ENCODE measurements at places on chromosomes 12 and 14.

DNA sequence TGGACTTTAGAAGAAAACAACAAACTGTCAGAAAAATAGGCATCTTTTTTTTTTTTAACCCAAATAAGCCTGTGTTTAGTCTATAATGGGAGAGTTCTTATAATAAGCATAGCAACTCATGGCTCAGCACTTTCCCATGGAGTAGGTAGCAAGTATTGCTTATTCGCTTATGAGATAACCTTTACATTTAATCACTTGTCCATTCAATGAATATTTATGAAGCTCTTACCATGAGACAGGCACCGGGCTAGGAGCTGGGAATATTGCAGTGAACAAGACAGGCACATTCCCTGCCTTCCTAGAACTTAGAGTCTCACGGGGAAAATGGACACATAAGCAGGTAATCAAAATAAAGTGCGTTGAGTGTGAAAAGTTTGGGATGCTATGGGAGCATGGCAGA lies 10.0 kb upstream of the DCP1B start:
- no peak for DNase-seq

GRCh38 chr12:70154087-70154638 lies 89.1 kb upstream of the CNOT2 start:
- no peak for DNase-seq

DNA sequence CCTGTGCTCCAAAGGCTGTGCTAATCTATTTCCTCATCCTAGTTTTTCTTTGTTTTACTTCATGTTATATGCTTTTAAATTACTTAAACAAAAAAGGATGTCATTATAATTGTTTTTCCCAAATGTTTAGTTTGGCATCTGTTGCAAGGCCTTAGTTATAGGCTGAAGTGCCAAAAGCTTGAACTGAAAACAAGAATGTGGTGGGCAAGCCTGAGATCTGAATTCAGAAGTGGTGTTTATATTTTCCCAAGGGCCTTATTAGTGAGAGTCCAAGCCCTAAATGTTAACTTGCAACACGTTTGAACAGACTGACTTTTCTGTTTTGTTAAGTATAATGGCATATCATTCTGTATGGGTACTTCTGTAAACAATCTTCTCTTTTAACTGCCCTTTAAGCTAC lies 326.8 kb downstream of the CCDC91 start:
- DNase-seq = no peak

- DNase-seq = no peak
These were observed 91.3 kb downstream of the NINJ2 start for GRCh38 chr12:571795-572531.

DNA sequence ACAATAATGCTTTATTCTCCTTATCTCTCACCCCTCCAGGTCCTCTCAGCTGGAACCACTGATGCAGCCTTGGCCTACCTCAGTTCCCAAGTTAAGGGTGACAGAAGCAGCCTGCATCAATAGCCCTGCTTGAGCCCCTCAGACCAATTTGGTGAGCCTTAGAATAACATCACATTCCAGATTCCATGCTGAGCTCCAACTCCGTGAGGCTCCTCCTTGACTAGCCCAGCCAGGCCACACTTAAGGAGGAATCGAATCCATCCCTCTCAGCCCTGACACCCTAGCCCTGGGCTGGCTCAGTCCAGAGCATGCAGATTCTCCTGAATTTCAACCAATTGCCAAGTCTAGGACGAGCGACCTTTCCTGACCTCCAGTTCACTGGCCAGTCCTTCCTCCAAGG lies 91.1 kb downstream of the ARMH4 start:
- no peak for DNase-seq

DNA sequence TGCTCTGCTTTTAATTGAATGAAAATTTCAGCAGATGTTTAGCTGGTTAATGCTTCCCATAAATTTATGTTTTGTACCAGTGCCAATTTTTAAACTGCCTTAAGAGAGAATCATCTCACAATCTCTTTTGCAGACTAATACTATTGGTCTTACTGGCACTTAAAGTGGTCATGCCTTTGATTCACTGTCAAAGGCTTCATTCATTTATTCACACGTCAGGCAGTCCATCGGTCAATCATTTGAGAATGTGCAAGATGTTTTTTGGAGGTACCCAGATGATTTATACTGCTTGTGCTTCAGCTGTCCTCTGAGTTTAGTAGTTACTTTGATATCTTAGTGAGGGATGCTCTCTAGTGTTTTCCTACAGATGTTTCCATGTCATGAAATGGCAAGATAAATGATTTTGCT lies 83.4 kb downstream of the NAV3 start:
- DNase-seq = no peak

DNA sequence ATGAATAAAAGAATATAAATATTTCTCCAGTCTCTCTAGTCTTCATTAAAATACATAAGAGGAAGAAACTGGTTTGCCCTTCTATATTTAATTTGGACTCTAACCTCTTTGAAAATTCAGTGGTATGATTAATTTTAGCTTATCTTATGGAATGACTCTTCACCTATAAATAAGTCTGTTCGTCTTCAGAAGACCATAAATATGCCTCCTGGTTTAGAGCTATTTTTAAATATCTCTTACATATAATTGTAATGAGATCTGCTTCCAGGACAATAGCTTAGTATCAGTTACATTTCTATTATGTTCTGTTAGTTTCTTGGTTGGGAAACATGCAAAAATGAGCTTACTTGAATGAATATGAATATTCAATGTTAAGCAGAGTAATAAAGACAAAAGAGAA lies 257.5 kb upstream of the HMGA2 start:
- DNase-seq = no peak

DNA sequence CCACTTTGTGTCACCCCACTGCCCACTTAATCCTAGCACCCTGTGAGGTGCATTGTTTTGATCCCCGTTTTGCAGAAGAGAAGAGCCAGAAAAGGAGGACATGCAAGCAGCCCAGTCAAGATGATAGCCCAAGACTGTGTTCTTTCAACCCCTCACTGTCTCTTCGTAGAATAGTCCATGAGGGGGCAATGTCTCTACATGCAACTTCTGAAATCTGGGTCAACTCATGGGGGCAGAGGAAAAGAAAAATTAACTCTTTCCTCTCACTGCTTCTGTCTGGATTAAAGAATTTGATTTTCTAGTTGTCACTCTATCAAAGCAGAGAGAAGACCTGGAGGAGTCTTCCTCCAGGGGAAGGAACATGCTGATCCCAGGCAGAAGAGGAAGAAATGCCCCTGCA lies 229.6 kb upstream of the NOS1 start:
- no peak for DNase-seq

DNA sequence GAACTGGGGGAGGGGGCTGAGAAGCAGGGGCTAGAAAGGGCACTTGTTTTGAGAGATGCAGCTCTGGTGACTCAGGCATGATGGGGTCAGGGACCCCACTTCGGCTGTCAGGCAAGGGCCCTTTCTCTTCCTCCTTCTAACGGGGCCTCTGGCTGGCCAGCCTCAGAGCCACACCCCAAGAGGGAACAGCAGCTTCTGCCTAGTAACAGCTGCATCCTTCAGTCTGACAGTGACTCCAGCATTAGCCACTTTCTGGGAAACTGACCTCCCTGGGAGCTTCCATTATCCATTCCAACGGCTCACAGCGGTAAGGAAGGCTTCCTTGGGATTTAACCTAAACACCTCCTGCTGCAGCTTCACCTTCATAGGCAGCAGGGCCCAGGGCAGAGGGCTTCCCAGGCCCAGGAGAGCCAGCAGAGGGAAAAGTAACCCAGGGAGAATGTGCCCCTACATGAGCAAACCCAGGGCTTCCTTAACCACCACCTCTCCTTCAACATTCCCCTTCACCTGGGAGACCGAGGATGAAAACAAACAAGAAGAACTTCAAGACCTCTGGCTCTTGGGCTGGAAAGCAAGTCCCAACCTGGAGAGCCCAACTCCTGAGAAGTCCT lies 2.7 kb downstream of the NCKAP5L start:
- DNase-seq = peak; percentile 40

GRCh38 chr12:51018956-51019355 lies 7.2 kb downstream of the SLC11A2 start:
- no peak for DNase-seq

DNA sequence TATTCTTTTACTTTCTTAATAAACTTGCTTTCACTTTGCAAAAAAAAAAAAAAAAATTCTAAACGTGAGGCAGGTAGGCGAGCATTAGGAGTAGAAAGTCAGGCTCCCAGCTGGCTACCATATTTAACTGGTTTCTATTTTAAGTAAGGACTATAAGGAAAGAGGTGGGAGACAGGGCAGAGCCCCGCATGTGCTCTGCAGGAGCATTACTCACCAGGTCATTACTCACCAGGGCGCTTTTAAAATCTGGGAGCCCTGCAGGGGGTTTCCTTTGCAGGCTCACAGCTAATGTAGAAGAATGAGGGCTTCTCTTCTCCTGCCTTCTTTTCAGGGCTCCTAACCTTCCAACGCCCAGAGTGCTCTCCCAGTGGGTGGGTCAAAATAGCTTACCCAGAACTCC lies 14.0 kb upstream of the DPF3 start:
- DNase-seq = no peak

DNA sequence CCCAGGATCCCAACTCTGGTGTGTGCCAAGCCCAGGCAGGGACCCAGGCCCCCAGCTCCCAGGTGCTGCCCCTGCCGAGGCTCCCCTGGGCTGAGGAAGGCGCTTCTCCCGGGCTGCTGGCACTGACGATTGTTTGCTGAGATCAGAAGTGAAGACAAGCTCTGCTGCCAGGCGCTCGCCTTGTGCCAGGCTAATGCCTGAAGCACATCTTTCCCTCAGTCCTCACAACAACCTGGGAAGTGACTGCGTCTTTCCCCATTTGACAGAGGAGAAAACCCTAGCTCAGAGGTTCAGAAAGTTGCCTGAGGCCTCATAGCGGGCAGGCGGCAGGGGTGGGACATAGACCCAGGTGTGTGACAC lies 36.8 kb downstream of the ANKRD9 start:
- no peak for DNase-seq

DNA sequence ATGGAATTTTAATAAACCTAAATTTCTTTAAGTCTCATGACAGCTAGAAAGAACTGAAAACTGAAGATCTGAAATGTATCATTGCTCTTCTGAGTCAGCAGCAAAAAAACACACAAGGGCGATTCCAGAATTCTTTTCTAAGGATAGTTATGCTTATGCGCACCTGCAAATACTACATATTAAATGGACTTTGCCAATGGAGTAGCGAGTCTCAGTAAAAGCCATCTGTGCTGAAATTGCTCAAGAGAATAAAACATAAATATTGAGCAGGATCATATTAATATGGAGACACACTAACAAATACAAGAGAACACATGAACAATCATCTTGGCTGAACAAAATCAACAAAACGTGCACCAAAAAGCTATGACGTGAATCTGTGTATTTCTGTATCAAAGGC lies 73.7 kb downstream of the CPNE8 start:
- no peak for DNase-seq

- no peak for DNase-seq
These were observed 206.2 kb downstream of the FSCB start for GRCh38 chr14:44300916-44301315.

- no peak for DNase-seq
These were observed 44.7 kb upstream of the CHST11 start for GRCh38 chr12:104411826-104412641.

DNA sequence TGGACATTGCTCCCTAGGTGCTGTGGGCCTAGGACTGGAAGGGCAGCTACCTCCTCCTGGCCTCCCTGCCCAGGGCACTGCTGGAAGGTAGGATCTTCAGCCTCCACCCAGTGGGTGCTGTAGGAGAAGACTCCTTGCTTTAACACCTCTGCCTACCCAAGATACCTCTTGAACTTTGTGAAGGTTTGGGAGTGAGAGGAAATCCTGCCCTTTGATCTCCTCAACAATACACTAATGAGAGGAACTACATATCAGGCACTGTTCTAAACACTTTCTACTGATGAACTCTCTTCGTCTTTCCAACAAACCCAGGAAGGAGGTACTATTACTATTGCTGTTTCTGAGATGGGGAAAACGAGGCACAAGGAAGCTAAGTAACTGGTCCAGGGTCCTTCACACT lies 66.9 kb downstream of the PLEKHG3 start:
- no peak for DNase-seq

- DNase-seq = no peak
These were observed 18.7 kb downstream of the MANSC1 start for GRCh38 chr12:12331244-12331771.

DNA sequence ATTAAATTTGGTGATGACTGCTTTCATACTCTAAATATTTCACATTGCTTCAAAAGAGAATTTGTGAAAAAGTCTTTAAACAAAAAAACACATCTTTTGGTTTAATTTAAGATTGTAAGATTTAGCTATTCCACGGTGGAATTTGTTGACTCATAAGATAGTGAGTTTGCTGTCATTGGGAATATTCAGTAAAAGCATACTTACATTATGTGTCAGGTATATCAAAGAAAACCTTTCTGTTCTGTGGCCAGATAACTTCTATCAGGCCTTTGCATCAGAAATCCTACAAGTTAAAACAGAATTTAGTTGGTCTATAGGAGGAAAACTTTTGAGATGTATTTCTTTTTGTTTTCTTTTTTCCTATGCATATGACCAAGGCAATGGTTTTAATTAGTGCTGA lies 148.8 kb upstream of the E2F7 start:
- no peak for DNase-seq

GRCh38 chr14:33578461-33579216 lies 372.2 kb downstream of the EGLN3 start:
- DNase-seq = no peak

- no peak for DNase-seq
These were observed 9.1 kb downstream of the HEATR5A start for GRCh38 chr14:31411218-31411727.

Measured in AML-193 (cell line).